ENCODE measurements at places on chromosomes 2 and 18.

DNA sequence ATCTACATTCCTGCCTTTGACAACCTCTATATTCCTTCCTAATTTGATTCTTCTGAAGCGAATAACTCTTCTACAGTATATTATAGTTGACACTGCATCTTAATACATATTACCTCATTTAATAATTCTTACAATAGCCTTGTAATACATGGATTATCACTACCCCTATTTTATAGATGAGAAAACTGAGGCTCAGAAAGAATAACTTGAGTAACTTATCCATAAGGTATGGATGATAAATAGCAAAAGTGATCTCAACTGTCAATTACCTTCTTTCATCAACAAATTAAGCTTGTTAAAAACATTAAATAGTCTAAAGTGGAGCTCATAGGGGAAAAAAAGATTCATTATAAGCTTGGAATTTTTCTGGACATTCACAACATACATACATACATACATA is 4.6 kb downstream of the VPS54 start:
- DNase-seq, result no peak

GRCh38 chr2:166042356-166042755 is 85.5 kb downstream of the SCN1A start:
- no peak for DNase-seq

GRCh38 chr2:60152226-60152833 is 401.1 kb downstream of the BCL11A start:
- DNase-seq, result no peak

DNA sequence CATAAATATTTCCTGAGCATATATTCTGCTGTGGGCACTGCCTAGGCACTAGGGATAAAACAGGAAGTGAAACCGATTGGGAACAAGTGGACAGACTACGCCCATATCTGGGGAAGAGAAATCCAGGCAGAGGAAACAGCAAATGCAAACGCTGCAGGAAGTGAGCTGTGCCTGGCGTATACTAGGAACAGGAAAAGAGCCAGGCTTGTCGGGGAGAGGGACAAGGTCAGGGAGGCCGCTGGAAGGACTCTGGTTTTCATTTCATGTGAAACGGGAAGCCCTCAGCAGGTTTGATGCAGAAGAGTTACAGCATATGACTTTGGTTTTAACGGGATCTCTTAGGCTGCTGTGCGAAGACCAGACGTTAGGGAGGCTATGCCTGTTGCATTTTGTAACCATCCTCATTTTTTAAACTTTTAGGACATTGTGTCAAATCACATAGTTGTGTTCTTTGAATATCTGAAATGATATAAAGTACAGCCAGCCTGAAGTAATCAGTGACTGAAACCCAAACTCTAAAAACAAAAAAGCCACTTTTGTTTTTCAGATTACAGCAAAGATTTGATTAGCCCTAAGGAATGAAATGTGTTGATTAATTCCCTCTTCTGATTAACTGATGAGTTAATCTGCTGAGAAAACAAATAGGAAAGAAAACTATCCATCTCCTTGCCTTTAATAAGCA is 110.2 kb upstream of the PIEZO2 start:
- DNase-seq, result peak; percentile 5

DNA sequence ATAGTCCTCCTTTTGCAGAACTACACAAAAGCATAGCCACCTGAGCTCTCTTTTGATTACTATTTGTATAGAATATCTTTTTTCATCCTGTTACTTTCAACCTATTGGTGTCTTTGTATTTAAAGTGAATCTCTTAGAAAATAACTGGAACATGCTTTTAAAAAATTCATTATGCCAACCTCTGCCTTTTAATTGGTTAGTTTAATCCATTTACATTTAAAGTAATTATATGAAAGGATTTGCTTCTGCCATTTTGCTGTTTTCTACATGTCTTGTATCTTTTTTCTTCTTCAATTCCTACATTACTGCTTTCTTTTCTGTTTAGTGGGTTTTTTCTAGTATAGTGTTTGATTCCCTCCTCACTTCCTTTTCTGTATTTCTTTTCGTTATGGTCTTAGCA is 407.5 kb upstream of the ZEB2 start:
- DNase-seq, result no peak

- peak; percentile 16 for DNase-seq
Measured at GRCh38 chr2:25673300-25674076, at the start of gene DTNB. DTNB (minus strand) TSS chr2:25673577; CDS start chr2:25652660, 20,917 bp downstream.

- DNase-seq, result no peak
Measured at GRCh38 chr2:118249531-118249930, 161.3 kb downstream of the INSIG2 start.

DNA sequence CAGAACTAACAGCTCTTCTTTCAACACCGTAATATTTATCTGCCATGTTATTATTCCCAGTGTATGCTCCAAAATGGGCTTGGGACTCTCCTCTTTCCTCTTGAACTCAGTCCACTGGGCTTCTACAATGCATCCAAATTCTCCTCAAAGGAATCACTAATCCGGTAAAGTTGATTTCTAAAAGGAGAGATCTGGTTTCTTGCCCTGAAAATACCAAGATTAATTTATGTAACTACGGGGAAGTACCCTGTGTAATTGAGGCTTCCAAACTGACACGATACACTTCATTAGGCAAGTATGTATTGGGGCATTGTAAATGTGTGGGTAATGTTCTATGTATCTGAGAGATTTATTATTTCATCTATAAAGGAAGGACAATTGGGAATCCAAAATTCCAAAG is 5.7 kb downstream of the NCKAP5 start:
- DNase-seq, result no peak

- DNase-seq, result no peak
Measured at GRCh38 chr2:176152350-176153181, 1.2 kb downstream of the HOXD4 start.

- no peak for DNase-seq
Measured at GRCh38 chr2:106058469-106059137, 135.5 kb downstream of the UXS1 start.

DNA sequence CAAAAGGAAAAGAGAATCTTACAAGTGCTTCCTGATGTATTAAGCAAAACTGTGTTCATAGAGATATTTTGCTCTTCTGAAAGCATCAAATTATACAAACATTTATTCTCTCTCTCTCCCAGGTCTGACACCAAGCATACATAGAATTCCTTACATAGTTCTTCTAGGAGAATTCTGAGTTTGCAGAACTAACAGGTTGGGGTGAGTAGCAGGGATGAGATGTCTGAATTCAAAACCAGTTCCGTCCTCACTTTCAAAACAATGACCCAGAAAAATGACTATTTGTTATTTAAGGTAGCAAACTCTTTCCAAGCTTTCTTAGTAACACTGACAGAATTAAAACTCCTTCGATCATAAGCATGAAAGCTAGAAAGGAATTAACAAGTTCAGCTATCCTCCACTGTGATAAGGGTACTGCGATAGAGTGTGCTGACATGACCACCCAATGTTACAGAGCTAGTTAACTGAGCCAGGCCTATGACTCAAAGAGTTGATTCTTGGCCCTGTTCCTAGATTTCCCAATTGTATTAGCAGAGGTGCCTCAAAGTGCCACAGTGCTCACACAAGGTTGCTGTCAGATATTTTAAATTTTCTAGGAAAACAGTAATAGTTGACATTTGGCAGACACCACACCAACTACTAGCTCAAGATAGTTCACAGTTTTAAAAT is 85.8 kb upstream of the SETBP1 start:
- no peak for DNase-seq

DNA sequence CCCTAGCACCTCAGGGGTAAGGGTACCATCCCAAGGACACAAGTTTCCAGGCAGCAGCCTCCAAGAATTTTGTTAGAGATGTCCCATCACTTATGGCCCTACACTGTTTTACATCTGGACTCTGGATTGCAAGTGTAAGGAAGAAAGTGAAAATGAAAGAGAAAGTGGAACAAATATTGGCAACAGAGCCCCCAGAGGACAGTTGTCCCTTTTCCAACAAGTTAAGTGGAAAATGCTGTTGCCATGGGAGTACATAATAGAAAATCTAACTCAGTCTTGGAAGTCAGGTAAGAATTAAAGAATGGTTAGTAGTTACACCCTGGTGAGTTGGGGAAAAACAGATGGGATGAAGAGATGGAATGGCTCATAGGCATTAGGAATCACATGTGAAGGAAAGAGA is 50.6 kb downstream of the TTC21B start:
- DNase-seq, result no peak

- no peak for DNase-seq
Measured at GRCh38 chr2:15752552-15753232, 161.0 kb downstream of the DDX1 start.

DNA sequence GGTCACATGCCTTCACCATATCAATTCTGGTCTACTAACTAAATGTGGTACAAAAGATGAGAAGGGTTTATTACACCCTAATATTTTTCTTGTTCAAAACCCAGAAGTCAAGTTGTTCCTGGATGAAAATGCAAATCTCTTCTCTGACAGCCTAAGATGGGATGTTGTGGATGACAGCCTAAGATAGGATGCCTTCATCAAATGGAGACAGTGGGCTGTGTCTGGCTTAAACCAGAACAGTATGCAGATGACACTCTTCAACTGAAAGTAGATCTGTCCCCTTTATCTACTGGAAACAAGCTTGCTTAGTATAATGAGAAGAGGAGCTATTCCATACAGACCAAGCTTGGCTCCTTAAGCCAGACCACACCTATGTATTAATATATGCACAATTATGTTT is 17.7 kb downstream of the NXPH2 start:
- DNase-seq, result no peak

DNA sequence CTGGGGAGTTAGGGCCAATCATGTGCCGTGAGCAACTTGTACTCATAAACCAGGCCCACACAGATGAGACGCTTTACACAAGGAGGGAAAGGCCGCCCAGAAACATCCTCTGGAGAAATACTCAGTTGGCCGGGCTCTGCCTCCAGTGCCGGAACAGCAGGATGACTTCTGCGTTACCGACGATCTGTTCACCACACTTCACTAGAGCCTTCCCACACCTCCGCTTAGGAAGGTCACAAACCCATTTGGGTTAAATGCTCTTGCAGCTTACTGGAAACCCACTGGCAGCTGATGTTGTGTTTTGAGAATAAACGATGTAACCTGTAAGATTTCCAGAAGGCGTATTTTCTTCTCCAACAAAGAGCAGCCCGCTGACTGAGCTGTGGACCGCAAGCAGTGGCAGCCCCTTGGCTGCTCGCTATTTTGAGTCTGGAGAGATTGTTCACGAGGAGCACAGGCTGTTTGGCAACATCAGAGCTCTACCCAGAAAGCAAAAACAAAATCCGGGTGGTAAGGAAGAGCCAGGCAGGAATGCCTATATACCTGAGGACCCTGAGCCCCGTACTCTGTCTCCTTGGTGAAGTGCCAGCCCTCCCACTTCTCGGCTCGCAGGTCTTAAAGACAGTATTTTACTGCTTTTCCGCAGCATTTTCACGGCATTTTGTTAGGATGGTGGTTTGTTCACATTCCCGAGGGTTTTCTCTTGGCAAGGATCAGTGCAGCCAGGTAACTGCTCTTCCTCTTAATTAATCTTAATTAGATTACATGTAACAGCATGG is 44.0 kb downstream of the COLEC12 start:
- DNase-seq, result no peak

DNA sequence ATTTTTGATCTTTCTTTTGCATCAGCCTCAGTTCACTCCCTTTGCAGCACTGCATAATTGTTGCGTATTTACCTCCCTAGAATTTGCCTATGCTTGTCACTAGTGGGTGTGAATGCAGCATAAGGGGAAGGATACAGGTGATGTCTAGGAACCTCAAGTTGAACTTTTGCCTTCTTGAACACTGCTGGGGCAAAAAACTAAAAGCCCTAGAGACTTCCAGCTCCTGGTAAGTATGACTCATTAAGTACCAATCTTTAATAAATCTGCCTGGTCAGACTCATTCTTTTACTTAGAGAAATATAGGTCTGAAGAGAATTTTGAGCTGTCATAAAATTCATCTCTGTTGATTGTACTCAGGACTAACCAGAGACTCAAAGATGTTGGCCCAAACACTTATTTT is 547.3 kb upstream of the FANCL start:
- no peak for DNase-seq

DNA sequence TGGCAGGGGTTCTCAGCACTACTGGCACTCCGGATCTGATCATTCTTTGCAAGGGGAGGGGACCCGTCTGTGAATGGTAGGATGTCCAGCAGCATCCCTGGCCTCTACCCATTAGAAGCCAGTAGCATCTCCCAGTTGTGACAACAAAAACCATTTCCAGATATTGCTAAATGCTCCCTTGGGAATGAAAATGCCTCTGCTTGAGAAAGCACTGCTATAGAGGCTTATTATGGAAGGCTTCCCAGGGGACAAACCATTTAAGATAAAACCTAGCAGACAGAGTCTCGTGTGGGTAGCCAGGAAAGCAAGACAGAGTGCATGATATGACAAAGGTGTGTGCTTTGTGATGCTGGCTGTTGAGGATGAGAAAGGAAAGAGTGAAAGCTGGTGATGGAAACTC is 273.7 kb downstream of the TMX3 start:
- no peak for DNase-seq

GRCh38 chr2:186746584-186746983 is 52.7 kb downstream of the FAM171B start:
- DNase-seq, result no peak

DNA sequence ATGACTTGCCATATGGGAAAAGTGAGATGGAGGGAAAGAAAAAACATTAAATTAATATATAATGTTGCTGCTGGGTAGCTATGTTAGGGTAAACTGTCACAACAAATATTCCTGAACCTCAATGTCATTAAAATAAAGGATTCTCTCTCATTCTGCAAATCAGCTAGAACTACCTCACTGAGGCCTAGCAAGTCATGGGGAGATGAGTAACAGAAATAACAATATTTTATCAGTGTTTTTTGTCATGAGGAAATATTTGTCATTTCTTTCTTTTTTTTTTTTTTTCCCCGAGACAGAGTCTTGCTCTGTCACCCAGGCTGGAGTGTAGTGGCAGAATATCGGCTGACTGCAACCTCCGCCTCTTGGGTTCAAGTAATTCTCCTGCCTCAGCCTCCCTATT is 1282.3 kb upstream of the NRXN1 start:
- no peak for DNase-seq

DNA sequence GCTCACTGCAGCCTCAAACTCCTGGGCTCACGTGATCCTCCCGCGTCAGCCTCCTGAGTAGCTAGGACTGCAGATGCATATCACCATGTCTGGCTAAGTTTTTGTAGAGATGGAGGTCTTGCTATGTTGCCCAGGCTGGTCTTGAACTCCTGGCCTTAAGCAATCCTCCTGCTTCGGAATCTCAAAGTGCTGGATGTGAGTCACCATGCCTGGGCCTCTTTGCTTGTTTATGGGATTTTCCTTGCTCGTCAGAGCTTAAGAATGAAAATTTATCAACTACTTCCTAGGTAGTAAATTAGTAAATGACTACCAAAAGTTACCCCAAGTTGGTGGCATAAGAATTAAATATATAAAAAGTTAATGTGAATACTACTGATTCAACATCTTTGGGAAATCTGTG is 51.0 kb downstream of the ACTR3 start:
- DNase-seq, result no peak

GRCh38 chr18:75790796-75791195 is 363.3 kb upstream of the SMIM21 start:
- no peak for DNase-seq

- no peak for DNase-seq
Measured at GRCh38 chr2:24981411-24982136, 9.8 kb upstream of the DNAJC27 start.

GRCh38 chr2:239393941-239394340 is 6.9 kb downstream of the HDAC4 start:
- DNase-seq, result no peak

GRCh38 chr2:100202567-100202966 is 60.2 kb upstream of the AFF3 start:
- no peak for DNase-seq

Measured in esophagus squamous epithelium (tissue), 5 donors.